ENCODE measurements at places on chromosomes 5 and 9.

GRCh38 chr5:14407746-14408175, 173.8 kb upstream of the OTULINL start:
- DNase-seq: no peak

- DNase-seq: no peak
Measured at GRCh38 chr9:4581861-4582565, 80.1 kb upstream of the PLPP6 start.

DNA sequence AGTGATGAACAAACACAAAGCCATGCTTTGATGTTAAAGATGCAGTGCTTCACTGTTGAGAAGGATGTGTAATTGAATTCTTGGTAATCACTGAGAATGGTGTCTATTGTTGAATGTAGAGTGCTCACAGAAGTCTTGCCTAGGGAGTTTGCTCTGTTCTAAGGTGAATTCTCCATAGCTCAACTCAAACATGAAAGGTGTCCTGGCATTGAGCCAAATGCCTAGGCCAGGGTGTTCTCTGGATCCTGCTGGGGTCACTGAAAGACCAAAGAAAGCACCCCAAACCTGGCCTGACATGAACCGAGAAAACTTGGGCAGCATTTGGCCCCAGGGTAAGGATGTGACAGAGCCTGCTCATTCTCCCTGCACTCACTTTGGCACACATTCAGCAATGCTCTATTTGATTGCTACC, 217.3 kb downstream of the ARL15 start:
- DNase-seq: no peak

DNA sequence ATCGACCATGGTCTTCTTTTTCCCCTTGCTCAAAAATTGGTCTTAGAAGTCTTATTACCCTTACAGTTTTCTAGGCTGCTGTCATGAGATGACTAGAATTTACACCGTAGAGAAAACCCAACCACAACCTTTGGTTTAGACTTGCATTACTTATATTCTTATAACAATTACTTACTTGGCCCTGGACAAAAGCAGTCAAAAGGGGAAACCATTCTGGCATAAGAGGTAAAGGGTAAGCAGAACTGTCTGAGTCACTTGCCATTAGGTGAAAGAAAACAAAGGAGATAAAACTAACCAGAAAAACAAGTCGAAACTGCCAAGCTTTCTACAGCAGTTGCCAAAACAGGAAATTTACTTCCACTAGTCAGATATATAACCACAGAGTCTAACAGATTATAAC, 17.9 kb downstream of the TMEM245 start:
- DNase-seq: peak; percentile 84

DNA sequence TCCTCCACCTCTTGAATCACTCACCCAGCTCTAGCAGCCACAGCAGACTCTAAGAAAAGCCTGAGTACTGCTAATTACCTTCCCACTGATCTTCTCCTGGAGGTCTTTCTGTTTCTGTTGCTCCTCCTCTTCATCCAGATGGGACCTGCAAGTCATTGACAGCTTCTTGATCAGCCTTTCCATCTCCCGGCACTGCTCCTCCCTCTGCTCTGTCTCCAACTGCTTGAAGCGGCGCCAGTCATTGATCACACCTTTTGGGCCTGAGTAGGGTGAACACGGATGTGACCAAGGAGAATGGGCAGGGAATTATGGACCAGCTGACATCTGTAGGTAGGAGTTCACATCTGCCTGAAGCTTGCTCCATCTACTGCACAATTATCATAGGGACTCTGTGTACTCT, 5.5 kb downstream of the PDCL start:
- DNase-seq: no peak

GRCh38 chr9:21078702-21079101, 960 bp upstream of the IFNB1 start:
- no peak for DNase-seq

DNA sequence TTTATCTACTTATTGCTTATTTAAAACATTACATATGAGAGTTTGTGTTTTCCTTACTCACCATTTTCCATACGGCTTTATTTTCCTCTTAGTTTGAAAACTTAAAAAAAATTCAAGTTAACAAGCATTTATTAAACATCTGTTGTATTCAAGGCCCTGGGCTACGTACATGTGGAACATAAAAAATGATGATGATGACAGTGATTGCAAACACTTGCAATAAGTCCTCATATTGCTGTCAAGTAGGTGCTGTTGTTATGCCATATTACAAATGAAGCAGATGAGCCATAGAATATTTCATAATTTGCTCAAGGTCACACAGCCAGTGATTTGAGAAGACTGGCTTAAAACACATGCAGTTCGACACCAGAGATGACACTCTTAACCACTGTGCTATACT, 180.6 kb downstream of the COMMD10 start:
- DNase-seq: no peak

GRCh38 chr5:8884029-8884428, 661.8 kb downstream of the SEMA5A start:
- DNase-seq: no peak

- DNase-seq: no peak
Measured at GRCh38 chr5:35904443-35905132, 33.8 kb downstream of the CAPSL start.

DNA sequence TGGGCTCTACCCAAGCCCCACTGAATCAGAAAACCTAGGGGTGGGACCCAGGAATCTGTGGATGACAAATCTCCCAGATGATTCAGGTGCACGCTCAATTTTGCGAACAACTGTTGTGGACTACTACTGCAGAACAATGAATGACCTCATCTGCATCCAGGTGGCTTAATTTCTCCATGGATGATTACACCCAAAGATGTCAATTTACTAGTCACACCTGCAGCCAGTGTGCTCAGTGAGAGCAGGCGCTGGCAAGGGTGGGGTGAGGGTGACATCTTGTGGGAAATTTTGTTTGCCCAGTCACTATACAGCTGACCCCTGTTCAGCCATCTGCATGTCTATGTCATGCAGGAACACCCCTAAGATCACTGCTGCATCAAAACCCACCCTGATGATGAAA, 118.2 kb downstream of the ENTREP1 start:
- no peak for DNase-seq

- DNase-seq: peak; percentile 25
Measured at GRCh38 chr5:61053937-61054336, 108.3 kb downstream of the SMIM15 start.

DNA sequence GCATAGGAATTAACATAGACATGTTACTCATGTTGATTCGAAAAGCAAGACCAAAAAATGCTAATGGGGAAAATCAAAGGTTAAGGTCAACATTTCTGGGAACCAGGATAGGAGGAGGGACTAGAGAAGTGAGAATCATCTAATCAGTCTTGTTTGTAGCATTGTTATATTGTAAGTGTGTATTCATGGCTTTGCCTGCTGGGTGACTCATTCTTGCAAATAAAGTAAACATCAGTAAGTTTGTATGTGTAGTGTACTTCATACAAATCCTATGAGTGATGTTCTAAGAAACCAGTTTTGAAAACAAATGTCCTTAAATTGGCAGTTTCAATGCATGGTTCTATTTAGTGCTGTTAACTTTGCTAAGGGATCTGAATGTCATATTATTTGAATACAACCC, 79.0 kb upstream of the TMEM252 start:
- no peak for DNase-seq

GRCh38 chr9:124551472-124552272, 44.5 kb upstream of the NR5A1 start:
- peak; percentile 73 for DNase-seq

- DNase-seq: no peak
Measured at GRCh38 chr5:103290846-103291245, 32.3 kb downstream of the MACIR start.

- no peak for DNase-seq
Measured at GRCh38 chr5:72440207-72440638, 67.0 kb downstream of the ZNF366 start.

- DNase-seq: no peak
Measured at GRCh38 chr5:61205013-61205412, 42.7 kb upstream of the SMIM15 start.

GRCh38 chr9:81902626-81903025, 25.6 kb upstream of the SPATA31D4 start:
- DNase-seq: peak; percentile 46

DNA sequence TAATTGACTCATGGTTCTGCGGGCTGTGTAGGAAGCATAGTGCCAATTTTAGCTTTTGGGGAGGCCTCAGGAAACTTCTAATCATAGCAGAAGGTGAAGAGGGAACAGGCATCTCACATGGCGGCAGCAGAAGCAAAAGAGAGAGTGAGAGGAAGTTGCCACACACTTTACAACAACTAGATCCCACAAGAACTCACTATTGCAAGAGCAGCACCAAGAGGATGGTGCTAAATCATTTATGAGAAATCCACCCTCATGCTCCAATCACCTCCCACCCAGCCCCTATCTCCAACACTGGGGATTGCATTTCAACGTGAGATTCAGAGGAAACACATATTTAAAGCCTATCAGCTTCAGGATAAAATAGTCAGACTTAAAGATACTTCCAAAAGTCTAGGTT, 36.1 kb upstream of the LPAR1 start:
- no peak for DNase-seq

GRCh38 chr5:112693301-112693700, 44.4 kb upstream of the APC start:
- no peak for DNase-seq

- no peak for DNase-seq
Measured at GRCh38 chr5:141672841-141673813, 8.9 kb downstream of the ARAP3 start.

DNA sequence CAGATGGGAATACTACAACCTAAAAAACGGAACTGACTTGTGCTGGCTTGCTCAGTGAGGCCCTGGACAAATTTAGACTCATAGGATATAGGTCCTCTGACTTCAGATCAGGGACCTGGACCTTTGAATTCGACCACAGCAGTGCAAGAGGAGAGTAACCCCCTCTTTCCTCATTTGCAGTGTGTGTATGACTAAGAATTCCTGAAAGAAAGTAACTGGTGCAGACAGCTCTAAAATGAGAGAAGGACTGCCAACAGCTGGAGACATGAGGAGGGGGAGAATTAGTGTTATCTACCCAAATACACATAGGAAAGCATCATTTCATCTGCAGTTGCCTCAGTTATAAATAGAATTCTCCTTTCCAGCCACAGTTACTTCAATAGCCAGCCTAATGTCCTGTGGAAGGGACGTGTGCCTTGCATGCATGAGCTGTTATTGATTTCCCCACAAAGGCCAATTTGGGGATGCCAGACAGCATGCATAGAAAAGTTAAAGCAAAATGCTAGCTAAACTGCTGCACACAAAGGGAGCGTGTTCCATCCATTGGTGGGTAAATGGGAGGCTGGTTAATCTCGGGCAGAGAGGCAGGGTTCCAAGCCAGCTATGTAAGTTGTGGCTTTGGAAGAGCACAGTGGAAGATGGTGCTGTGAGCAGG, 442.7 kb downstream of the CDK5RAP2 start:
- no peak for DNase-seq

DNA sequence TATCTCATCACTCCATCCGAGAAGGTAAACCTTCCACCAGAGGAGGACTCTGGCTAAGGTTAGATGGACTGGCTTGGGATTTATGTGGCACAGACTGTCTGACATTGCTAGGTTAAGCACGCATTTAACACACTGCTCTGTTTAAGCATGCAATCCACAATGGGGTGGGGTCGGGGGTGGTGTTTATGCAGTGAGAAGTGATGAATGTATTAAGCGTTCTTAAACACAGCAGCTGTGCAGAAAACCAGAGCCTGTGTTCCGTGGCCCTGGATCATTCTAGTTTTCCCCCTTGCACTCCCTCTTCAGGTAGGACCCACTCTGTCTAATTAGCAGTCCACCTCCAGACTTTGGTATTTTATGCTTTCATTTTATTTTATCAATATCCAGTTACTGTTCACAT, 46.4 kb downstream of the STXBP1 start:
- no peak for DNase-seq

GRCh38 chr5:169496878-169497277, 86.7 kb upstream of the SPDL1 start:
- DNase-seq: no peak

DNA sequence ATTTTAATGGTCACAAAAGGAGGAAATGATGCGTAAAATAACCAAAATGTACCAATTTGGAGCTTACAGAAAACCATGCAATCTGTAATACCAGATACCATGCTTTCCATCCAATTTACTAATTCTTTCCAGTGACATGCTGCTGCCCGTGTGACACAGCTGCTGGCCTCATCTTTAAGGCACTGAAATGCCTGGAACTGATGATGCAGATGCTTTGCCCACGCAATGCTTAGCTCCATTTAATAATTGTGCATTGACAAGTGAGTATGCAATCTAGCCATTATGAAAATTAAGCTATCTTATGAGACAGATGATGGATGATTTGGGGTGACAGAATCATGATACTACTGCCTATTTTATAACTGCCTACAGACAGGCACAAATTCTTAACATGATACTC, 169.2 kb upstream of the CTNND2 start:
- DNase-seq: no peak

DNA sequence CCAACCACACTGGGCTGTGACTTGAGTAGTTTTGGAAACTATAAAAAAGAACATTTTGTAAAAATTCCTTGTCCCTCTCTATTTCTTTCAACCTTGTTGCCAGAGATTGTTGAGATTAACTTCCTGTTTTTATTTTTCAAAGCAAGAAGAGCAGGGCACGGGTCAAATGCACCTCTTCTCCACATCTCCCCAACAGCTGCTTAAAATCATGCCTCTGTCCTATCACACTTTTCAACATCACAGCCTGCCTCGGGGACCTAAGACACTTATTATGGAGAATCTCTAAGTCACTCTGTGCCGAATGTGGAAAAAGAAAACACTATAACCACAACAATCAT, 280.3 kb upstream of the TNC start:
- DNase-seq: no peak

- DNase-seq: no peak
Measured at GRCh38 chr9:126399789-126400188, 73.2 kb downstream of the MVB12B start.

- peak; percentile 99 for DNase-seq
Measured at GRCh38 chr5:172929371-172929838, 29.8 kb upstream of the RPL26L1 start.

GRCh38 chr9:78383130-78383529, 86.2 kb downstream of the PSAT1 start:
- DNase-seq: peak; percentile 45

- DNase-seq: peak; percentile 16
Measured at GRCh38 chr9:80146466-80146865, 574.7 kb downstream of the TLE4 start.

GRCh38 chr9:70480405-70480980, 66.0 kb upstream of the KLF9 start:
- DNase-seq: peak; percentile 90

DNA sequence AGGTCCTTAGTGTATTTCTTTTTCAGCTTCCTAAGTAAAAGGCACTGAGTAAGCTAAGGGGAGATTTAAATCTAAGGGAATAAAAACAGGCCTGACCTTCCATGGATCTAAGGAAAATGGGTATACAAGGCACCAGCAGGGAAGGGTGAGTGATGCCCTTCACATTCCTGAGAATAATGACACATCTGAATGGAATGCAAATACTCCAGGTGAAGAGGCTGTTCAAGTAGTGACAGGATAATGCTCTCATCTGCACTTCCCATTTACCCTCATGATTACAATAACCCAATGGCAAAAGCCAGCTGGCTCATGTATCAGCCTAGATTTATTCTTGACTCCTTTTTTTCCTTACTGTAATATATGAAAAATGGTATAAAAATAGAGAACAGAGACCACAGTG, 216.2 kb upstream of the ACTBL2 start:
- DNase-seq: no peak

GRCh38 chr5:56585461-56585860, 229.9 kb upstream of the MAP3K1 start:
- DNase-seq: peak; percentile 63

GRCh38 chr9:99430301-99430700, 208.2 kb downstream of the SEC61B start:
- DNase-seq: peak; percentile 90

Data from IMR-90 (cell line).